ENCODE measurements at places on chromosomes 12 and 14.

DNA sequence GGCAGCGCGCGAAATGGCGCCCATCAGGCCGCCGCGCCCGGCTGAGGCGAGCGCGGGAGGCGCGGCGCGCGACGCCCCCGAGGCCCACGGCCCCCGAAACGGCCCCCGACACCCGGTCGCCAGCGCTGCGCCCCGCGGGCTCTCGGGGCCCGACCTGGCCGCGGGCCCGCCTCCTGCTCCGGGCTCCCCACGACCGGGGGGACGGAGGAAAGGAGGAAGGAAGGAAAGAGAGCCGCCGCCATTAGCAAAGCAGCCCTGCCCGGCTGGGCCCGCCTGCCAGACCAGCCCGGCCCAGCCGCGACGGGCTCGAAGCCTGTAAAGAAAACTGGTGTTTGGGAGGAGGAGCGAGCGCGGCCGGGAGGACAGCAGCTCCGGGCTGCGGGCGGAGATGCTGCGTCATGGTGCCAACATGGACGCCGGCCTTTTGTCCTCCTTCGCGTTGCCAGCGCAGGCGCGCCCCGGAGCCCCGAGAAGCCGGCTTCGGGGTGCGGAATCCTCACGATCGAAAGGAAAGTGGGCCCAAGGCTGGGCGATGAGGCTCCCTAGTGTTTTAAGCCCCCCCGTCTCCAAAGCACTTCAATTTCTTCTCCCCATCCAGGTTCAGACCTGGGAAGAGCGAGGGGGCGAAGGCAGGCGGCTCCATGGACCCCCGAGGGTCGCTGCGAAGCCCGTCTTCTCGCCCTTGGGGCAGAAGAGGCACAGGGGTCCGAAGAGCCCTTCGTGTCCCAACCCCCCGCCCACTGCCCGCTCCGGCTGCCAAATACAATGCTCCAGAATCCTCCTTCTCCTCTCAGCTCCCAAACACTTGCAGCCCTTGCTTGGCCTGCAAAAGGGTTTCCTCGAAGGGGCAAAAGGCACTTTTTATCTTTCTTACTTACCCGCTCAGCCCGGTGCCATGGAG lies 2.9 kb upstream of the SETD1B start:
- no peak for DNase-seq

GRCh38 chr12:58363971-58364370 lies 422.6 kb downstream of the ATP23 start:
- DNase-seq = no peak

- no peak for DNase-seq
Observed at GRCh38 chr12:102951841-102952240, 5.6 kb upstream of the ASCL1 start.

GRCh38 chr12:15757553-15758255 lies 31.5 kb downstream of the EPS8 start:
- DNase-seq = peak; percentile 48

- no peak for DNase-seq
Observed at GRCh38 chr12:78204926-78205325, 374.2 kb downstream of the NAV3 start.

DNA sequence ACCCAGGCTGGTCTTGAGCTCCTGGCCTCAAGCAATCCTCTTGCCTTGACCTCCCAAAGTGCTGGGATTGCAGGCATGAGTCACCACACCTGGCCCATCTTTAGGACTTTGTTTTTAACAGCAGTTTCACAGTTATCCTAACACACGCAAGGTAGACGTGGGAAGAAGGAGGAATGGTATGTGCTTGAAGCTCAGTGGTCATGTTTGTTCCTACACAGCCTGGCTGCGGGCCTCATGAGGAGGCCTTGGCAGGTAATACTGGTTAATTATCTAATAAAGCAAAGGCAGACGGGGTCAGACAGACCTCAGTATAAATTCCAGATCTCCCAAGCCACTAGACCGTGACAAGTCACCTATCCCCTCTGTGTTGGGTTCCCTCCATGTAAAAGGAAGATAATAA lies 271.8 kb downstream of the PCNX1 start:
- DNase-seq = no peak
